Thymus (tissue), 14 donors: ENCODE measurements at places on chromosomes 7 and 10. TPM values are rescaled to one million over a fixed set of nuclear protein-coding genes. Genes with fewer than 3 reads are reported as not detected.

GRCh38 chr7:135584362-135585353 lies 26.9 kb downstream of the NUP205 start:
- DNase-seq, result no peak

DNA sequence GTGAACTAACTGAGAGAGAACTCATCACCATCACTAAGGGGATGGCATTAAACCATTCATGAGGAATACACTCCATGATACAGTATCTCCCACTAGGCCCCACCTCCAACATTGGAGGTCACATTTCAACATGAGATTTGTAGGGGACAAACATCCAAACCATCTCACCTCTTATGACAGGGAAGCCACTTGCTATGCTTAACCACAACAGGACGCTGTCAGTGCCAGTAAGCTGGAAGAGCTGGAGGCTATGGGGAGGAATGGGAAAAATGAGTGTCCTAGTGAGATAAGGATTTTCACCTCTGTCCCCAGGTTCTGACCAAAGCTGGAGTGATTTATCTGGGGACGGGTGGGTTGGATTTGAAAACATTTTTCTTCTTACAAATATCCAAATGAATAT lies 17.6 kb downstream of the PLCE1 start:
- no peak for DNase-seq

- no peak for DNase-seq
Measured at GRCh38 chr10:133316266-133316665, 7.6 kb downstream of the ZNF511 start.

- DNase-seq, result peak; percentile 68
Measured at GRCh38 chr7:106865130-106866041, at the start of gene PIK3CG. Gene PIK3CG (plus strand): TSS chr7:106865282. CDS start chr7:106867562, 2,280 bp downstream.

GRCh38 chr7:111012799-111013675 lies 77.9 kb upstream of the LRRN3 start:
- DNase-seq, result peak; percentile 92

DNA sequence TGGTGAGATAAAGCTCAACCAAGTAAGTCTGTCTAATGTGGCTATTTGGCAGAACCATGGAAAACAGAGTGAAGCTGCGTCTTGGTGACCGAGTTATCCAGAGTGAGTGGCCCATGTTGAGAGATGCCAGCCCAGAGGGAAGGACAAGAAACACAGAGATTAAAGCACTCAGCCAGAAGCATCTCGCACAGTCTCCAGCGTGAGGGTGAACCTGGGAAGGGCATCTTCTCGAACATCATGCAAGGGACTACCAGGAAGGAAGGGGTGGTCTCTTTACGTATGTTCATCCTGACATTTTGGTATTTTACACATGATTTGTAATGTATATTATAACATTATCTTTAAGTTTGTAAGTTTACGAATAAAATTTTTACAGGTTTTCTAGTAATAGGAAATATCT lies 146.4 kb downstream of the TCERG1L start:
- no peak for DNase-seq

The RARRES2 gene
- total RNA-seq, result 6.5 TPM

The RTKN2 gene
- total RNA-seq, result 5.0 TPM

The SAMD9L gene
- total RNA-seq, result 38.5 TPM
